ENCODE measurements at places on chromosomes 11 and 22. TPM values are rescaled to one million over a fixed set of nuclear protein-coding genes. Genes with fewer than 3 reads are reported as not detected.

Gene OR4D5
- not detected for total RNA-seq

Gene TEAD1
- 61.5 TPM for total RNA-seq

Gene MRGPRE
- not detected for total RNA-seq

Gene TXN2
- 101 TPM for total RNA-seq

Gene RASGRP2
- total RNA-seq: 0.68 TPM

Gene CRYBA4
- total RNA-seq: not detected

Gene CEP164
- 23.3 TPM for total RNA-seq

Gene PARVG
- not detected for total RNA-seq

Gene GAL
- not detected for total RNA-seq

Gene SLC22A25
- not detected for total RNA-seq

Gene HBE1
- not detected for total RNA-seq

Gene GGT1
- total RNA-seq: 2.5 TPM

Gene MYOD1
- total RNA-seq: 0.51 TPM

Gene MYO7A
- 0.23 TPM for total RNA-seq

Gene PDGFB
- total RNA-seq: 5.3 TPM

Gene C22orf31
- total RNA-seq: not detected

Gene KCNJ1
- total RNA-seq: not detected

Gene PATE1
- not detected for total RNA-seq

Gene TRIM64C
- total RNA-seq: not detected

Gene SYT7
- 2.6 TPM for total RNA-seq

Gene DNAJC24
- 6.0 TPM for total RNA-seq

Gene SYT13
- not detected for total RNA-seq

Gene OSBP2
- 2.0 TPM for total RNA-seq

Gene TNNT3
- total RNA-seq: 28.9 TPM

Gene C11orf52
- 2.0 TPM for total RNA-seq

Gene GAB2
- total RNA-seq: 21.1 TPM

Gene SMTN
- total RNA-seq: 44.6 TPM

Gene FAM111B
- 0.12 TPM for total RNA-seq

Gene P4HA3
- total RNA-seq: 5.8 TPM

Gene TRIM49
- not detected for total RNA-seq

Gene SHANK2
- total RNA-seq: not detected

Gene KCTD21
- total RNA-seq: 10.6 TPM

Gene PNPLA5
- not detected for total RNA-seq

Gene RPS6KA4
- 55.2 TPM for total RNA-seq

Gene APOC3
- not detected for total RNA-seq

Gene ASPHD2
- total RNA-seq: 0.82 TPM

Gene NNMT
- total RNA-seq: 1,634 TPM

Gene C1QTNF4
- total RNA-seq: 0.60 TPM

Gene ZBED5
- total RNA-seq: 24.5 TPM

Gene ARHGEF17
- total RNA-seq: 40.4 TPM

Gene WNT7B
- total RNA-seq: under 0.01 TPM

Gene C11orf97
- total RNA-seq: not detected

Gene TTLL12
- total RNA-seq: 35.6 TPM

Gene HEPN1
- not detected for total RNA-seq

Gene CYP2D6
- total RNA-seq: not detected

Gene KCNQ1
- total RNA-seq: not detected

Gene IL17REL
- not detected for total RNA-seq

Gene GAL3ST3
- total RNA-seq: not detected

Gene PHOX2A
- not detected for total RNA-seq

Gene RBMXL2
- not detected for total RNA-seq

Gene ESAM
- total RNA-seq: 0.35 TPM

Gene MMP1
- total RNA-seq: 0.82 TPM

Gene TENM4
- 9.3 TPM for total RNA-seq

Gene DERL3
- total RNA-seq: under 0.01 TPM

Gene RTN4RL2
- total RNA-seq: 10.6 TPM

Gene TMEM86A
- total RNA-seq: 1.2 TPM

Data from pericardium fibroblast (primary cell).